A549 (cell line): ENCODE measurements at places on chromosomes 6 and 20. TPM values are rescaled to one million over a fixed set of nuclear protein-coding genes. Genes with fewer than 3 reads are reported as not detected.

DNA sequence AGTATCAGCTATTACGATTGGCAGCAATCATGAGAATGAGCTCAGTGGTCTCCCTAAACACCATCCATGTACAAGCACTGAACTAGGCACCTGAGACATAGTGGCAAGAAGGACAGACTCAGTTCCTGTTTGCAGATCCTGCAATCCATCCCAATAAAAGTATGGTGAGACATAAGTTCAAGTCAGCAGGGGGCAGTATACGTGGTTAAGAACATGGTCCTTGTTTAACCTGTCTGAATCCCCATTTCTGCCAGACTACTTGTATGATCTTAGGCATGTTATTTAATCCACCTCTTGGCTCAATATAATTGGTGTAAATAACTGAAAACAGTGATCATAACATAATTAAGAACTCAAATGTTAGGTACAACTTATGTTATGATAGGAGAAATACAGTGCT lies 33.2 kb upstream of the PNISR start:
- peak; percentile 58 for DNase-seq

DNA sequence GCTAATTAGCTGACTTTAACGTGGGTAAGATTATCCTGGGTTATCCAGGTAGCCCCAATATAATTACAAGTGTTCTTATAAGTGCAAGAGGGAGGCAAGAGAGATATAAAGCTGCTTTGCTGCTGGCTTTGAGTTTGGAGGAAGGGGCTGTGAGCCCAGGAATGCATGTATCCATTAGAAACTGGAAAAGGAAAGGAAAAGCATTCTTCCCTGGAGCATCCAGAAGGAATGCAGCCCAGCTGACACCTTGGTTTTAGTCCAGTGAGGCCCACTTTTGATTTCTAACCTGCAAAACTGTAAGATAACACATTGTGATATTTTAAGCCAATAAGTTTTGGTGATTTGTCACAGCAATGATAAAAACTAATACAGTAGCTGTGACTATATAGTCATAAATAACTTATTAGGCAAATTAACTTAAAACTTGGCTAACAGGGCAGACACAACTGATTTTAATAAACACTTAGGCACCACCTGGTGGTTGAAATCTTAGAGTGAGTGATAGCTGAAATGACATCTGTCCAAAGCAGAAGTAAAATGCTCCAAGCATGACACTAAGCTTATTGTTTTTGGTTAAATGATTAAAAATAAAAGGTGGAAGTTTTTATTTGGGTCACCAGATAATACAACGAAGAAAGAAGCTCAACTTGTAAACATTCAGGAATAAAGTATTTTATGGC lies 35.6 kb downstream of the ADGRF4 start:
- DNase-seq = no peak

GRCh38 chr6:31836047-31836473 lies 8.5 kb downstream of the HSPA1B start:
- DNase-seq = no peak

DNA sequence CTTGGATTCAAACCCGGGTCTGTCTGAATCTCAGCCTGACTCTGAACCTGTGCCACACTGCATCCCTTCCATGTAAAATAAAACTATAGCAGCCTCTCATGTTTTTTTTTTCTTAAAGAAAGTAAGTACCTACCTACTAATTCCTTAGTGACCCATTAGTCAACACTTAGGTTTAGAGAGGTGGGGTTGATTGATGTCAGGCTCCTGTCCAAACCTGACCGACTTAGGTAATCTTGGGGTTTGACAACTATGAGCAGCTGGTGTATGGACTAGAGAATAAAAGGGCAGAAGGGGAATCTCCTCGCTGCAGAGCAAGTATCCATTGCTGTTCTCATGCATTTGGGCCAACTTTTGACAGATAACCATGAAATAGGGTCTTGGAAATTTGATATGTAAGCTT lies 6.5 kb downstream of the NKAIN2 start:
- no peak for DNase-seq

Gene C20orf202
- polyA plus RNA-seq = 0.09 TPM in 1 of 3 replicates, not detected in the others

- no peak for DNase-seq
Observed at GRCh38 chr6:164628302-164628931, 681.0 kb downstream of the C6orf118 start.

GRCh38 chr6:119060255-119060907 lies 18.1 kb downstream of the FAM184A start:
- DNase-seq = no peak

DNA sequence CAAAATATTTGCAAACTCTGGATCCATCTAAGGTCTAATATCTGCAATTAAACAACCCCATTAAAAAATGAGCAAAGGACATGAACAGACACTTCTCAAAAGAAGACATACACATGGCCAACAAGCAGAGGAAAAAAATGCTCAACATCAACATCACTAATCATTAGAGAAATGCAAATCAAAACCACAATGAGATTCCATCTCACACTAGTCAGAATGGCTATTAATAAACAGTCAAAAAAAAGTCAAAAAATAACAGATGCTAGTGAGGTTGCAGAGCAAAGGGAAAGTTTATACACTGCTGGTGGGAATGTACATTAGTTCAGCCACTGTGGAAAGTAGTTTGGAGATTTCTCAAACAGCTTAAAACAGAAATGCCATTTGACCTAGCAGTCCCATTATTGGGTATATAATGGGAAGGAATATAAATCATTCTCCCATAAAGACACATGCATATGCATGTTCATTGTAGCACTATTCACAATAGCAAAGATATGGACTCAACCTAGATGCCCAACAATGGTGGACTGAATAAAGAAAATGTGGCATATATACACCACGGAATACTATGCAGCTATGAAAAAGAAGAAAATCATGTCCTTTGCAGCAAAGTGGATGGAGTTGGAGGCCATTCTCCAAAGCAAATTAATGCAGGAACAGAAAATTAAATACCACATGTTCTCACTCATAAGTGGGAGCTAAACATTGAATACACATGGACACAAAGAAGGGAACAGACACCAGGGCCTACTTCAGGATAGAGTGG lies 9.1 kb downstream of the ZNFX1 start:
- no peak for DNase-seq

DNA sequence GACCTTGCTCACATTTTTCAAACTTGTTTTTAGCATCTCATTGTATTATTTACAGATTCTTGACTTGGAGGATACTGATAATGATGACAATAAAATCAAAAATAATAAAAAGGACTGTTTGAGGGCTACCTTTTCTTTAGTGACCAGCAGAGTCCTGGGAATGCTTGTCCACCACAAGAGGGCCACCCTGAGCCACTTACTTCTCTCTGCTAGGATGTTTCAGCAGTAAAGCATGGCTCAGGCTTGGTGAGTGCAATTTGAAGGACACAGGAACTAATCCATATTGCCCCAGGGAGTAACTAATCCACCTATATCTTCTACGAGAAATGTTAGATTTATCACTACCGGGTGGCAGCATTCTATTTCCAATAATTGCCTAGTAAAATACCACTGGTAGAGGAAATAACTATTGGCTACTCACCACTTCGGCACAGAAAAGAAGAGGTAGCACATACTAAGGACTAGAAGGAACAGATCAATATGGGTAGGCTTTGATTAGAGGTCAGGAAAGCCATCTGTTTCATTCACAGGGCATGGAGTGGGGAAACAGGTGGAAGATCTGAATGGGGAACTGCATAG lies 5.8 kb upstream of the KIAA0408 start:
- DNase-seq = peak; percentile 55

DNA sequence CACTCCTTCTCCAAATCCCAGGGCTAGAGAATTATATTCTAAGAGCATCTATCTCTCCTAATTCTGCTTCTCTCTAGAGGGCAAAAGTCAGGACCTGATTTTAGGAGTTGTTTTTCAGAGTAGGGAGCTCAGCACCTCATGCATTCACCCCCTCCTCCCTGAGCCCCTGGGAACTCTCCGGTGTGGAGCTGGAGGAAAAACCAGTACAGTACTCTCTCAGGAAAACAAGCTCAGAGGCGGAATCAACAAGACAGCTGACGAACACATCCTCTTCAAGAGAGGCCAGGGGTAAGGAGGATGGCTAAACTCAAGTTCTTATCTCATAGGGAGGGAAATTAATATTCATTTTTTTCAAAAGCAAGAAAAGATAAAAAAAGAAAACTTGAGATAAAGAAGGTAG lies 120.1 kb upstream of the CDYL start:
- no peak for DNase-seq

GRCh38 chr20:3909952-3910366 lies 20.8 kb downstream of the PANK2 start:
- no peak for DNase-seq

GRCh38 chr6:124993327-124993726 lies 31.1 kb downstream of the RNF217 start:
- no peak for DNase-seq

DNA sequence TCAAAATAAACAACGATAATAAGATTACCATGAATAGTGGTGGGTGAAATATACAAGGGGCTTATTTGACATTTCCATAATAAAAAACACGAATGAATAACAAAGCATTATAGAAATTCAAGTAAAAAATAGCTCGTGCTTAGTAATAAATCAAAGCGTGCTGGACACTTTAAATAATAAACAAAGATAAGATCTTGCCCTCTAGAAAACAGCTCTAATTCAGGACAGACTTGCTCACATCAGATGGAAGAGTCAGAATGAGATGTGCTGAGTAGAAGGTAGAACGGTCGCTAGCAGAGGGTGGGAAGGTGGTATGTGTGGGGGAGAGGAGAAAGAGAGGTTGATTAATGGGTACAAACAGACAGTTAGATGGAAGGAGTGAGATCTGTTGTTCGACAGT lies 27.3 kb downstream of the PSMB1 start:
- DNase-seq = no peak

DNA sequence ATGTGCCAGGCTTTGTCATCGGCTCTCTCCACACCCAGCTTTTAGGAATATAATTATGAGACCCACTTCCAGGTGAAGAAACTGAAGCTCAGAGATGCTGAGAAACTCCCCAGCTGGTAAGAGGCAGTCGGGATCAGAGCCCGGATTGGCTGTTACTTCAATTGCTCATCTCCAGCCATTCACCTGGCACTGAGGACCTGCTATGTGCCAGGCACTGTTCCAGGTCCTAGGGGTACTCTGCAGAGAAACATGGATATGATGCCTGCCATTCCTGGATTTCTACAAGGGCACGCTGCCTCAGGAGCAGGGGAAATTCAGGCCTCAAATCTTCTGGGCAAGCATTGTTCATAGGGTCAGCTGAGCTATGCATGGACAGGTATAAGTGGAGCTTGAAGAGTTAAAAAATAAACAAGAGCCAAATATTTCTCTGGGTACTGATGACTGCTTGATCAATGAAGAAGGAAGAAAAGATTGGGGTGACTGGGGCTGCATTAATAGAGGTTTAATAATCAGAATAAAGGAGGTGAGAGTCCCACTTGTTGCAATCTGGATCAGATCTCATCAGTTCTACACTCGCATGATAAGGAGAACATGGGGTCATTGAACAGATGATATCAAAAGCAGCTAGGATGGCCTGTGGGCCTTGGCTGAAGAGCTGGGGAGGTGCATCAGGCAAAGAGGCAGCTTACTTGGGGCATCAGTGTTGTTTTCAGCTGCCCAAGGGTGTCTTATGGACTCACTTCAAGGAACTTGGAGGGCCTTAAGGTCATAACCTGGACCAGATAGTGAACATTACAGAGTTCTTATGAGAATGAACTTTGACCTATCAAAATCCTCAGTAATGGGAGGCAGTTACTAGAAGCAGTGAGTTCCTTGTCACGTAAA lies 80.9 kb upstream of the TOX2 start:
- DNase-seq = no peak

Gene POU3F2
- polyA plus RNA-seq = not detected in 3 replicates

DNA sequence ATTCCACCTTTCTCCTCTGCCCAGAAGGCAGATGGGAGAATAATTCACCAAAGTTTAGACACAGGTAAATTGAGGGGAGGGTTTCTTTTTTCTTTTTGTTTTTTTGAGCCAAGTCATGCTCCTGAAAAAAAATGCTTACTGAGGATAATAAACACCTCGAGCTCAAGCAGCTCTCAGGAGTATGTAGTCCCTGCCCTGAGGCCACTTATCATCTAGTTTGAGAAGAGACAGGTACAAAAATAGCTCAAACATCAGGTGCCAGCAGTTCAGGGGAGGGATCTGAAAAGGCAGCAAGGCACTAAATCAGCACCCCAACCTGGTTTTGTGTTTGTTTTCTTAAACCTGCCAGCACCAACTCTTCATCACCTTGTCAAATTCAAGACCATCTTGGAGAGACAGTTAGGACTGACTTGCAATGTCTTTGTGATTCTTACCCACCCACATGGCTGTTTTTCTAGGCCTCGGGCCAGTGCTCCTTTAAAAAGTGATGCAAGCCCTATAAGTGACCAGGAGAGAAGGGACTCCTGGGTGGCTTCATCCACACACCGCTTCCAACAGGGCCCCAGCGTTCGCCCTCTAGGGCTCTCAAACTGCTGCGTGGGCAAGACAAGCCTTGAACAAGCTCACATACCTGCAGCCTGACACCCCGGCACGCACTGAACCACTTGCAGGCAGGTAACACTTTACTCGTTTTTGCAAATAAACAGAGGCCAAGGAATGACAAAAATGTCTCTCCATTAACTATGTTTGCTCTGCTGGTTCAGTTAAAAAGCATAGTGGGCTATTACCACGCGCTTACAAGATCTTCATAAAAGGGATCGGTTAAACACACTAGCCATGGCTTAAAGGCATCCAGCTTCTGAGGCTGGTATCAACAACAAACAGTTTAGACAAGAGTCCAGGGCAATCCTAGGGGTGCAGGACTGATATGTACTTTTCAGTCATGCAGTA lies 13.9 kb downstream of the JAG1 start:
- no peak for DNase-seq

DNA sequence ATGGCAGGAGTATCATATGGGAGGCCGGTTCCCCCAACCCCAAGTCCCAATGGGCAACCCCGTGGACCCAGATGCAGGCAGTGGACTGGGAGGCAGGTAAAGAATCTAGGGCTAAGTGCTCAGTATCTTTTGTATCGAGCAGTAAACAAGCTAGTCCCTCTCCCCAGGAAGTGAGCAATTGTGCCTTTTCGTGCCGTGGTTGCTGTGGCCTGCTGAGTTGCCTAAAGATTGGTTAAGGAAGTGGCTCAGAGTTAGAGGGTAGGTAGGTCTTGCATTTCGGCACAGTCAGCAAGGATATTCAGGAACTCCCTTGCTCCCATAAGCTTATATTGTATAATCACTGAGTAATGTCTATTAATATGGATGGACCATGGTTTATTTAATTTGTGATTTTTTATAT lies 1.3 kb upstream of the DNAH8 start:
- DNase-seq = no peak

DNA sequence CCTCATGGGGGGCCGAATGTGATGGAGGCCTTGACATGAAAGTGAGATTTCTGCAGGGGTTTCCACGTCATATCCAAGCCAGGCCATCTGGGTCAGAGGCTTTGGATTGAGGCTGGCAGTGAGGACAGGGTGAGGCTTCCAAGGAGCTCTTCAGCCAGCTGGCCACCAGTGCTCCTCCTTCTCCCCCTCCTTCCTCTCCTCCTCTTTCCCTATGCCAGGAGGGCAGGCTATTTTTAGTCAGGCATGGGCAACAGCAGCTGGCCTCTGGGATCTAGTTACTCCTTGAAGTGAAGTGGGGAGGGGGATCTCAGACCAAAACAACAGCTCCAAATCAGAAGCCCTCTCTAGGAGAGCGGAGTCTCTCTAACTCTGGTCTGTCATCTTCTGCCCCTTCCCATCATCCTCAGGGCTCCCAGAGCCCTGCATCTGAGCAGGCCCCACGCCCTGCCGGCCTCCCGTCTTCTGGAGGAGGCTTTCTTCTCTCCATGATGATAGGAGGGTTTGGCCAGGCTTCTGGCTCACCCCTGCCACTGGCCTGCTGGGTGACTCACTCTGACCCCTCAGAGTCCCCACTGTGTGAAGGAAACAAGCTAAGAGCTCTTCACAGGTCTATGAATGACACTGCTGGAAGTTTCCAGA lies 612 bp downstream of the TNNC2 start:
- no peak for DNase-seq

GRCh38 chr20:47557218-47557617 lies 55.5 kb downstream of the NCOA3 start:
- no peak for DNase-seq
